ENCODE measurements at places on chromosomes 12 and 14.

DNA sequence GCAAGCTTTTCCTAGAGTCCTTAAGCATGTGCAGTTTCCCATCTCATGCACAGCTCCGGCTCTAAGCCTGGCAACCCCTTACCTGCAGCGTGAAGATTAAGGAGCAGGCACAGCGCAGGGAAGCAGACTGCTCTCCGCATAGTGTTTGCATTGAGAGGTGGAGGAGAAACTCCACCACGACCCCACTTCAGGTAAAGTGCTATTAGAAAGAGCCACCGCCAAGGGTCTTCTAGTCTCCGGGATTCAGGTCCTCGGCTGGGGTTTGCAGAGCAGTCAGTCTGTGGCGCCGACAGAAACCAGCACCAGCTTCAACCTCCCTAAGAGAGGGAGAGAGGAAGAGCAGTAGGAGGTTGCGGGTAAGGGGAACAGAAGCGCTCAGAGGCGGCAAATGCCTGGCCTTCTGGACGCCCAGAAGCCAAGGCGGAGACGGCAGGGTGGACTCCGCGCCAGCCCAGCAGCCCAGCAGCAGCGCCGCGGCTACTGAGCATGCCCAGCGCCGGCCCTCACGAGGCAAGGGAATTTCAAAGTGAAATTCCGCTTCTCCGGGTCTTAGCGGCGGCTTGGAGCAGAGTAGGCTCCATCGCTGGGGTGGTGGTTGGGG lies at the start of gene PTPRR:
Gene PTPRR (minus strand): TSS at position 488 of the 601 bp plus-strand sequence. CDS start 348 bp downstream, at position 140.
- DNase-seq = no peak

DNA sequence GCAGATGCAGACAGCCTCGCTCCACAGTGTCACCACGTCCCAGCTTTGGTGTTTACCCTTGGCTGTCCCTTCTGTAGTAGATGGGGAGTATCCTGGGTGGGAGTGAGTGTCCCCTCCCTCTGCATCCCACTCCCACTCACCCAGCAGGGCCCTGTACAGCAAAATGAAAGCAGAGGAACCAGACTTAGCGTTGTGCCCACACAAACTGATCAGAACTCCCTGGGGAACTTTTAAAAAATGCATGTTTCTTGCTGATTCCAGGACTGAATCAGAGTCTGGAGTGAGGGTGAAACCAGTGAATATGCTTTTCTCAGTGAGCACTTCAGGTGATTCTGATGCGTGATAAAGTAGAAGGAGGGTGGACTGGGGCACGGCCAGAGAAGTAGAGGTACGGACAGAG lies 2.9 kb downstream of the ACVRL1 start:
- DNase-seq = no peak

DNA sequence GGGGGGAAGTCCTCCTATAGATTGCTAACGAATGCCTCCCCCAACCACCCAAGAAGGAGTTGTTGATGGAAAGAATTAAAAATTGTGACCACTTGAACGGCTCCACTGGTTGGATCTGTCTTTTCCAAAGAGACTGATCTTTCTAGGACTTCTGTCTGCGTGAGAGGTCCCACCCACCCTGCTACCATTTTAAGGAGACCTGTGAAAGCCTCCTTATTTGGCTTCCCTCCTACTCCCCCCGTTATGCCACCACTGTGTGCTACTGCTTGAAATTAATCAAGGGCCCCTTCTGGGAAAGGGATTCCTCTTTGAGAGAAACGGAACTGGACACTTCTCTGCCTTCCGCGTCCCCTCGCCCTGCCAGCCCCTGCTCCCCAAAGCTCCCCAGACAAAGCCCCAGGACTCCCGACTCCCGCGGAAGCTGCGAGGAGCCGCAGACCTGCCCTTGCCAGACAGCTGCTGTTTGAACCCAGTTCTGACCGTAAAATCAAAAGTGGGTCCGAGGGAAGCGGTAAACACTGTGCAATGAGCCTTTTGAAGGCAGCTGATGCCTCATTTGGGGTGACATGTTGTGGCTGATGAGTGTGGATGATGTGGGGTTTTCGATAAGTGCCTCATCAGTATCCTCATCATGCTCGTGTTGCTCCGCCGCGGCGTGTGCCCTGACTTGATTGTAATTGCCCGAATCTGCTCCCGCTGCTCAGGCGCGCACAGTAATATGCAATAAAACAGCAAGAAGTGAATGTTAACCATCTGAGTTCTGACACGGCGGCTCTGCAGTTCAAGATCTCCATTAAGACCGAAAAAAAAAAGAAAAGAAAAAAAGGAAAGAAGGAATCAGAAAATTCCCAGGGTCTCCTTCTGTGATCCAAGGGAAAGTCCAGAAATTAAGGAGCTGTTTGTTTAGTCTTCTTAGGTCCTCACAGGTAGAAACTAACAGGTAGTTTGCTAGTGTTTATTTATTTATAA lies 48.2 kb downstream of the MBIP start:
- DNase-seq = no peak

GRCh38 chr14:102557434-102558226 lies 34.8 kb upstream of the RCOR1 start:
- DNase-seq = no peak

DNA sequence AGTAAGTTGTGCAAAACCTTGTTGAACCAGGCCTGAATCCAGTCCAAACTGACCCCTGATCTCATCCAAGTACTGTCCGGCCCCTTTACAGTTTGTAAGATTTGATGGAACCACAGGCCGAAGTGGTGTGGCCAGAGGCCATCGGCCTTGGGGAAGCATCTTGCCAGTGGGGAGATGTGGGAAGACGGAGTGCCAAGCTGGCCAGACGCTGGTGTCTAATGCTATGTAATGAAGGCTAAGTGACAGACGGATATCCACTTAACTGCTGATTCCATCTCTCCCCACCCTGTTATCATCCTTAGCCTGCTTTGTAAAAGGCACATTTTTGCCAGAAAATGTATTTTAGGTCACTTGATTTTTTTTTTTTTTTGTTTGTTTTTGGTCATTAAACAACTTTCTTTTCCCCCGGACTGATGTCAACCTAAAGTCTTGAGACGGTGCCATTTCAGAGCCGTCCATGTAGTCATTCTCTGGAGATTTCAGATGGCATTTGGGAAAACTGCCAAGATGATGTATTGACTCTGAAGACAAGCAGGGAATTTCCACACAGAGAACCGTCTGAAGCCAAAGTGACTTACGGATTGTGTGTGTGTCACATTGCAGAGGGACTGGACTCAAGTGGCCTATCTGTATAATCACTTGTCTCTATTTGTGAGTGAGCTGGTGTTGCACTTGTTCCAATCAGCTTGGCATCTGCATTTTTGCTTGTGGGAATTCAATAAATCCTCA lies 86.5 kb upstream of the MANSC4 start:
- no peak for DNase-seq

DNA sequence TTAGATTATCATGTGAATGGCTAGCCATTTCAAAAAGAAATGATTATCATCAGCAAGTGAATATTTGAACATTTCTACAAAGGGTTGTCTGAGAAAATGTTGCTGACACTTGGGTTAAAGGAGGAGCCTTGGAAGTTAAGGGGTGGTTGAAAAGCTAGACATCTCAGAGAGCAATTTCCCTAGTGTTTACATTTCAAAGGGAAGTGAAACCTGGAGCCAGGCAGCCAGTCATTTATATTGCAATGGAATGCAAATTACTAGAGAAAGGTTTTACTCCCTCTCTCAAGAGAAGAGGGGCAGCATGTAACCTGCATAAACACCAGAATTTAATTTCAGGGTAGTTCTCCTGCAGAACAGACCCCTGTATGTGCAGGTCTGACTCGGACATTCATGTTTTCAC lies 279.0 kb downstream of the SLC16A7 start:
- no peak for DNase-seq

GRCh38 chr12:112308652-112309051 lies 73.6 kb downstream of the HECTD4 start:
- DNase-seq = no peak

- DNase-seq = peak; percentile 6
Observed at GRCh38 chr12:5318874-5319273, 113.0 kb upstream of the NTF3 start.

GRCh38 chr14:67577181-67577808 lies 22.8 kb downstream of the PIGH start:
- DNase-seq = no peak

DNA sequence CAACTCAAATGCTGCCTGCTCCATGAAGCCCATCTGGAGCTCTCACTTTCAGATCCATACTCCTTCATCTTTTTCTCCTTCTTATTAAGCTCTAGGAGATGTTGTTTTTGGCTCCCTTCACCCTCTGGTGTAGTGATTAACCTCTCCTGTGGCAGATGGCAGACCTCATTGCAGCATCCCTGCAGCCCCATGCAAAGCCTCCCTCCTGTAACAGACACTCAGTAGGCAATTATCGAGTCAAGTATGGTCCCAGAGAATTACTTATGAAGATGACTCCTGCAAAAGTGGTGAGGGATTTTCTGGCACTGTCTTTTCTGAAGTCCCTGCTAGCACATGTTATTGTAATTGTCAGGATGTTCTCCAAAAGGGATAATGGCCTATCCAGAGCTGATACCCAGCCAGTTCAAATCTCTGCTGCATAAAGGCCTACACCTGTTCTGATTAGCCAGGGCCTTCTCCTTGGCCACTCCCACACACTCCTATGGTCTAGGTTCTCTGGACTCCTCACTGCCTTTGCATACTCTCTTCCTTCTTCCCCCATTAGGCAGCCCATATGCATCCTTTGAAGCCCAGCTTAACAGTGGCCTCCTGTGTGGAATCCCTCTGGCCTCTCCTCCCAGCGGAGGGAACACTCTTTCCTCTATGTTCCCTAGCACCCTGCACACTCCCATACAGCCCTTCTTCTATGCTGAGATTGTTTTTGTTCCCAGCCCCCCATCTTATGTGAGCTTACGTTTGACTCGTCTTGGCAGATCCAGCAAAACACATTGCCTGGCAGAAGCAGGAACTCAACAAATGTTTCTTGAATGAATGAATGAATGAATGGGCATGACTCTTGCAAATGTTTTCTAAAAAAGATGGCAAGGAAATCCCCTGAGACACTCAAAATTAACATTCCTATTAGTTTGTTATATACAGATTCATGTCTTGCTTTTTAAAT lies 43.9 kb upstream of the MDM1 start:
- no peak for DNase-seq

DNA sequence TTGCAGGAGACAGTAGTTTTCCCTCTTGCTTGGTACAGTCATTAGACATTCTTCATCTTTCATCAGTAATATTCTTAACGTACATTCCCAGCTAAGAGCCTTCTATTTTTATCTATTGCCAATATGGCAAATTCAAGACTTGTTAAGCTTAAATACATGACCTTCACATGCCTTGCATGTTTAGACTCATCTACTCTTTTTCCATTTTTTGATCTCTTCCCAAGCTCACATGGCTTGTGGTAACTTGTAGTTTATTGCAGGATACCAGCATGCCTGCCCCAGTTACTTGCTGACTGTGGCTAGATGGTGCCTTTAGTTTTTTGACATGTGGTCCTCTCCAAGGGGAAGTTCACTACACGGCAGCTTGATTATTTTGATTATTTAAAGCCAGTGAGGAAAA lies 729.0 kb downstream of the SLC6A15 start:
- DNase-seq = no peak

DNA sequence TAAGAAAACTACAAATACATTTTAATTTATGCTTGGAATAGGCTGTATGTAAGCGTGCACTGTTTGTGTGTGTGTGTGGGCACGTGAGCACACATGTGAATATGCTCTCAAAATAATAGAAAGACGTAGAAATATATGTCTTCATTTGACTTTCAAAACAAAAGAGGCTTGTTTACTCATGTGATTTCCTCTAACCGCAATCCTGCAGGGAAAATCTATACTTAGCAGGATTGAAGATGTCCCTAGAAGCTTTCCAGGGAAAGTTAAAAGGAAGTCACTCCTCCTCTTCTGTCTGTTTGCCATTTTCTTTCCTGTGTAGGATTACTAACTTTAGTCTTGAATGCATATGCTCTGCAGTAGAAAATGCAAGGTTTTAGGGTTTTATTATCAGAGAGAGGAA lies 404.7 kb downstream of the MDGA2 start:
- no peak for DNase-seq

DNA sequence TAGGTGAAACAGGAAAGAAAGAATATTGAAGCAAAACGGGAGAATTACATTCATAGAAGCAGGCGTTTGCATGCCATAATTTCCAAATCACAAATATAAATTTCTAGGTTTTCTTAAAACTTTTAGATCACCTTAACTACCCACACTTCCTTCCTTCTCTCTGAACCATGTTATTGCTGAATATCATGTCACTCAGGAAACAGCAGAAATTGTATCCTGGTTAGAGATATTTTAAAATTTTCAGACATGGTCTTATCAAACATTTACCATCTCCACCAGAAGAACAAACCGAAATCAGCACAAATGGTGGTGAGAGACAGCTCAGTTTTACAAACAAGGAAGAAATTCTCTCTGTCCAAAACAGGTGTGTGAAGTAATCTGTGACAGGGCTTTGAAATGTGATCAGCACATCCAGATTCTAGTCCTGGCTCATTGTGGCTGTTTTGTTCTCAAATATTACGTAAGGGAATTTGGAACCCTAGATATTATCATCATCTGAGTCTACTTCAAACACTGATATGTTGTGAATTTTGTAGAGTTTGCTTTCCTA lies 16.3 kb downstream of the TESPA1 start:
- no peak for DNase-seq

GRCh38 chr14:73223049-73223448 lies 14.3 kb upstream of the PAPLN start:
- DNase-seq = no peak

DNA sequence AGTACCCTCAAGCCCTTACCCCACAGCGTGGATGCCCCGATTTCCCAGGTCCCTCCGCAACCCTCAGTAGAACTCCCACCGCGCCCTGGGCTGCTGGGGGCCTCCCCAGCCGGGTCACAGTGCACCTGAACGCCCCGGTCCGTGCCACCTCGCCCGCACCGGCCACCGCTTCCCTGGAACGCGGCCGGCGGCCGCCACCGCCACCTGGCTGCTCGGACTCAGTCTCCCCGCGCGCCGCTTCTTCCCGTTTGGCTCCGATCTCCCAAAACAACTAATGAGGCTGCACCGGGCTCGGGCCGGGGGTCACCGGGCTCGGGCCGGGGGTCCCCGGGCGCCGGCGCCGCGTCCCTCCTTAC lies 1.0 kb downstream of the ITPK1 start:
- DNase-seq = no peak

DNA sequence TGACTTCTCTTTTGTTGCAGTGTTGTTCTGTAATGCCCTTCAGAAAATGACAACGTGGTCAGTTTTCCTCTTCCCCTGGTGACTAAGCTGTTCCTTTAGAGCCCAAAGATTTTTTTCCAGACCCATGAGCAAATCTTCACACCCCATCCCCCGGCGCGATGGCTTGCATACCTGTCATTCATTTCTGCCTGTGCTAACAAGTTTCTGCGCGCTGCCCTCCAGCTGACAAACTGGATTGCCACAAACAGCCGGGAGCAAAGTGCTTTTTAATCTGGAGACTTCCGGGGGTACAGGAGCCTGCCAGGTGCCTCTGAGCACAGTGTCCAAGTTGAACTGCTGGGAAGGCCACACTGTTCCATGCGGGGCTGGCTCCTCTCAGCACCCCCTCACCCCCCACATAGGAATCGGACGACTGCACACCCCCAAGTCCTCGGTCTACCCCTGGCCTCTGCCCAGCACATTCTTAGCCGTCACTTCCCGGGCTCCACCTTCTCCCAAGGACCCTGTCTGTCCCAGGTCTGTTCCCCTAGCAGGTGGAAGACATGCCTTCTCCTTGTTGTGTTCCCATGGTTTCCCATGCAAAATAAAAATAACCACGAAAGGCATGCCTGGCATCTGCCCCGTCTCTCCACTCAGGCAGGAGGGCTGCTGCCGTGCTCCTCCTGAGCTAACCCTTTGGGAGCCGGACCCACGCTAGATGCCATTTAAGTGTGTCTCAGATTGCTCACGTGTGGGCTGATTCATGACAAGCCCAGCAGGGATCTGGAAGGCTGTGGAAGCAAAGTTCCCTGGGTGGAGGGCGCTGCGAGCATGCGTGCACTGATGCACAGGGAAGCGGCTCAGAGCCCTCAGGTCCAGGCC lies 14.1 kb downstream of the RILPL1 start:
- no peak for DNase-seq

Measured in GOT3 (cell line).